ENCODE measurements at places on chromosomes 3 and 15.

DNA sequence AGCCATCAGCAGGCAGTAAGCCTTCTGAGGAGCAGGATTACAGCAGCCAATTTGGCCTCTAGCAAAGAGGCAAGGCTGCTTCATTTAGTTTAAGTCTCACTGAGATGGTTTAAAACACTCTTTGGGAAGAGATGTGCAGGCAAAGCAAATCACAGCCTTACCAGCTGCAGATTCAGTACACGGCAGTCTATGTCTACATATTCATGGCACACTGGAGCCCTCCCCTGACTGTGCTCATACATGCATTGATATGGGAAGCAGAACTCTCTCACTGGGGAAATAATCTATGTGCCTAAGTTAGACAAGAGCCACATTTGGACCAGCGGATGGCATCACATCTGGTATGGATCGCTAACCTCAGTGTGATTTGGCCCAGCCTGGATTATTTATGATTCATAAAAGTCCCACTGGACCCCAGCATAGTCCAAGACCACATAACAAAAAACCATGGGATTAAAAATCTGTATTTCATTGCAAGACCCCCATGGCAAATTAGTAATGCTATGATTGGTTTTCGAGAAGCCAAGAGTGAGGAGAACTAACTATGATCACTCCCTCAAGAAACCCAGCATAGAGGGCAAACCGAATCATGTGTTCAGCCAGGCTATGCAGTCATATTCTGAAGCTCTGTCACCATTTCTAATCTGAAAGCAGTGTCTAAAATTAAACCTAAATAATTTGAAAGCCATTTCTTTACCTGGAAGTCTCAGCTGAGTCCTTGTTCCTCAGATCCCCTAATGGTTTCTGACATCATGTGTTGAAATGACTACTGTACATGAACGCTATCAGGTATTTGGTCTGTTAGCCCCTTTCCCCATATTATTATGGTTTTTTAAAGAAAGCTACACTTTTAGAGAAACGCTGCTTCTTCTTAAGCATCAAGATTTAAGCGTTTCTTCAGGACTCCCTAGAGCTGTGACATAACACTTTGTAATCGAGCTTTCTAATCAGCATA is 1.2 kb downstream of the PRICKLE2 start:
- DNase-seq, result no peak

- DNase-seq, result no peak
Observed at GRCh38 chr3:126571078-126571477, 12.3 kb upstream of the C3orf22 start.

GRCh38 chr3:149407898-149408297 is 30.4 kb upstream of the TM4SF1 start:
- DNase-seq, result no peak

DNA sequence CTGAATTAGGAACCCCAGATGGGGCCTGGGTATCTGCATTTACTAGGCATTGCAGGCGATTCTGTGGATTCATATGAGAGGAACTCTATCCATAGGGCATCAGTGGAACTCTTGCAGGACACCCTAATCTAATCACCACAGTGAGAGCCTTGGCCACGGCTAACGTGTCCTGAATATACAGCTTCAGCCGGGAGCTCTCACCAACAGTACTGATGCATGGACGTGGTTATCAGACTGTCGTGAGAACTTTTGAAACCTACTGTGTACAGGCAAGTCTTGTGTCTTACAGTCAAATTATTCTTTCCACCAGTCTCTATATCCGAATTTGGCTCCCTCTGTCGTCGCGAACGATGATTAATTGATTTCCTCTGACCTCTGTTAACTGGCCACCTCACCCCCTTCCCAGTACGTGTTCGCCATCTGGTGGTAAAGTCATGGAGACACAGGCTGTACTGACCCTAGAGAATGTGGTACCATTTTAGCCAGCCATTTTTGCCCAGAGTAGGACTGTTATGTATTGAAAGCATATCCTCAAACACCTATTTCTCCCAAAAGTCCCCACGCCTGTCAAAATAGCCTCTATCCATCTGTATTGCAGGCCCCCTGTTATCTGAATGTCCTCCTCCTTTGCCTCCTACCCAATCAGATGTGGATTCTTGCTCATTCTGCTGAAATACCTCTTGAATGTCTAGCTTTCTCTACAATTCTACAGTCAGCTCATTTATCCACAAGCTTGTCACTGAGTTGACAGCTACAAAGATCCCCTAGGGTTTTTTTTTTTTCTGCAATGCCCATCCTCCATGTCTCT is 39.7 kb downstream of the GLDN start:
- DNase-seq, result no peak

DNA sequence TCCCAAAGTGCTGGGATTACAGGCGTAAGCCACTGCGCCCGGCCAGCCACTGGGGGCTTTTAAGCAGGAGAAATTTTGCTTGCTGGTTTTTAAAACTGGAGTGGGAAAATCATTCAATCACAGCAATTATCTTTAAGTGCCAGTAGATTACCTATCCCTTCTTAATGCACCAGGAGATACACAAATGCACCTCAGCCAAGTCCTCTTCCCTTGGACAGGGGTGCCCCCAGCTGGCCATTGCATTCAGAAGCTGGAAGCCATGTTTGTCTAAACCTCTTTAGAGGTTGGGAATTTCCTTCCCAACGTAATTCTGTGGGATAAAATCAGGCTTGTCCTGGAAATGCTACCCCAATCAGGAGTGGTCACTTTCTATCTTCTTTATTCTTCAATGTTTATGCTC is 26.6 kb downstream of the MIX23 start:
- no peak for DNase-seq

DNA sequence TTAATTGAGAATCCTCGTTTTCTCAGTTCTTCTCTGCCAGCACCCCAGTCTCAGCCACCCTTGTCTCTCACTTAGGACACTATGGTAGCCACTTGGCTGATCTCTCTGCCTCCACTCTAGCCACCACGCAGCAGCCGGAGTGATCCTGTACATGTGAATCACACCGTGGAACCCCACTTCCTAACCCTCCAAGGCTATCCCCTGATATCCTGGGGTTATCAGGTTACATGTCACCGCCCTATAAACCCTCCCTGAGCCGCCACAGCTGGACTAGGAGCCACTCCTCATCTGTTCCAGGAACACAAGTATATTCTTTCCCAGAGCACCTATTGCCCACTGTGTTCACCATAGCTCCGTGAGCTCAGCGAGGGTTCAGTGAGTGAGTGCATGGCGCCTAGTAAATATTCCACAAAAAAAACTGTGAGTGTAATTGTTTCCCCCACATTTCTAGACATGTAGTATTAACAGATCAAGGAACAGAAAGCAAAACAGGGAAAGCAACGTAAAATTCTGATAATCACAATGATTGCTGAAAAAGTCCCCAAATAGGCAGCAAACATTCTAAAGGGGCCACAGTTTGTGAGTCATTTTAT is 661 bp upstream of the PARP14 start:
- DNase-seq, result no peak

GRCh38 chr15:34584330-34584668 is 848 bp upstream of the GOLGA8B start:
- DNase-seq, result no peak

DNA sequence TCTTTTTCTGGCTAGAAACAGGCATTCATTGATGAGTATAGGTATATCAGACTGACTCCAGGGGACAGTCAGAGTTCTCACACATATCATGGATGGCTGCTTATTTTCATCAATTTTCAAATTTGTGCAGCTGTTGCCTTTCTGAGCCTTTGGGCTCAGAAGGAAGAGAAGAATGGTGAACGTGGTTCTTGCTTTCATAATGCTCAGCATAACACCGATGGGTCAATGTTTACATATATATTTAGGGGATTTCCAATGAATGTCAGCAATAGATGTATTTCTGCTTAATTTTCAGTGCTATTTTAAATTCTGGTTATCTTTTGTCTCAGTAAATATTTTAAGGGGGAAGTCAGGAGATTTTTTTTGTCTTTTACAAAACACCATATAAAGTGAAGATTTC is 581.4 kb upstream of the DPPA4 start:
- DNase-seq, result no peak

GRCh38 chr15:43808960-43809678 is 8.7 kb downstream of the HYPK start:
- no peak for DNase-seq

DNA sequence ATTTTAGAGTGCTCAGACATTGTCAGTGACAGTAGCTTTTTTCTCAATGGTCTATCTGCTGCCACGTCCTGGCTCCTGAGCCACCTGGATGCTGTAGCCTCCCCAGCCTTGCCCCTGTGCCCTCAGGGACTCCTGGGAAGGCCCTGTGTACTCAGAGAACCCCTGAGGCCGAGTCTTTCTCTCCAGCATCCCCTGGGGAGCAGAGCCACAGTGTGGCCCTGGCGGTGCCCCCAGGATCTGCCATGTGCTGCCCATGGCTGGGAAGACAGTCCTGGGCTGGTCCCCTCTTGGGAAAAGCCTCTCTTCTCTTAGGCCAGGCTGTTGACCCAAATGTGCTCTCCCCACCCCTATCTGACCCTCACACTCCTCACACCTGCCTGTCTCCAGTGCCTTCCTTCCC is 5.0 kb downstream of the MYD88 start:
- no peak for DNase-seq

GRCh38 chr15:62647202-62647842 is 395.2 kb upstream of the TPM1 start:
- DNase-seq, result no peak

- no peak for DNase-seq
Observed at GRCh38 chr3:45227946-45228345, 1.9 kb upstream of the TMEM158 start.

DNA sequence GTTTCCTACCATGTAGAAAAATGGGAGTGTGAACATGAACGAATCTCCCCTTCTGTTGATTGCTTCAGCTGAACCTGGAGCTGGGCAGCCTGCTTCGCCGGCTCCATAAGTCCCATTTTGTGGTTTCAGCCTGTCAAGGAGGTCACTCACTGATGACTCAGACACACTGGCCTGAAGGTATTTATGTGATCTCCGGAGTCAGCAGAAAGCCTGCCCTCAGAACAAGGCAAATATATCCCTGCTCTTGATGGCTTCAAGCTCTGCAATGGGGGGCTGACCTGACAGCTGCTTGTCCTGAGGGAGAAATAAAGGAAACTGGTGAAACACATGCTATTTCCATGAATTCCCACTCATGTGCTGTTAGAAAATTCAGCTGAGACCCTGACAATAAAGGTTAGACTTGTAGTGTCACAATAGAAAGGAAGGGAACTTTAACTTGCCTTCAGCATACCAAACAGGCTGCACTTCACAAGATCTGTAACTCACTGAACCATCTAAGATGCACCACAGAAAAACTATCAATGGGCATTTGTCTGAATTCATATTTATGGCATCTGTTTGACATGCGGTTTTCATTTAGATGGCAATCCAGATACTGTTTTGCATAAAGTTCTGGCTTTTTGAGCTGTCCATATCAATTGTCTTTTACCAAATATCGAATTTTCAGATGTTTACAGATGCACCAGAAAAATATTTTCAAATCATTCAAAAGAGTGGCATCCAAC is 282.0 kb upstream of the VEPH1 start:
- DNase-seq, result no peak

DNA sequence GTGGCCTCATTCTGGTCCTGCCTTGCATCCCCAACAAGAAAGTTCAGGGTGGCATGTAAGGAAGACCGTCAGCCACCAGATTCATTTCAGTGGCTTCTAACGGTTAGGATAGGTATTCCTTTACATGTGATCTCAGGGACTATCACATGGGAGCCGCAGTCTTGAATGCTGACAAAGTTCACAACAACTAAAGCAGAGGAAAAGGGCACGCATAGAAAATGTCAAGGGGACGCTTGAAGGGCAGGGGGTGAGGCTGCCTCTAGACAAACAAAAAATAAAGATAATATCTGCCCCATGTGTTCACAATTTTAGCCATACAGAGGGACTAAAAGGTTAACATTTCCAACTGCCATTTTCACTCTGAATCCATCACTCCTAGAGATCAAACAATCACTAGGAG is 31.9 kb upstream of the ARL8B start:
- DNase-seq, result no peak

GRCh38 chr3:40505599-40506462 is at the start of gene ZNF620:
TSS of gene ZNF620 (plus strand) at chr3:40506039. CDS start at chr3:40506353, 314 bp downstream.
- DNase-seq, result peak; percentile 25

GRCh38 chr15:40244961-40245523 is 6.2 kb downstream of the PAK6 start:
- no peak for DNase-seq

DNA sequence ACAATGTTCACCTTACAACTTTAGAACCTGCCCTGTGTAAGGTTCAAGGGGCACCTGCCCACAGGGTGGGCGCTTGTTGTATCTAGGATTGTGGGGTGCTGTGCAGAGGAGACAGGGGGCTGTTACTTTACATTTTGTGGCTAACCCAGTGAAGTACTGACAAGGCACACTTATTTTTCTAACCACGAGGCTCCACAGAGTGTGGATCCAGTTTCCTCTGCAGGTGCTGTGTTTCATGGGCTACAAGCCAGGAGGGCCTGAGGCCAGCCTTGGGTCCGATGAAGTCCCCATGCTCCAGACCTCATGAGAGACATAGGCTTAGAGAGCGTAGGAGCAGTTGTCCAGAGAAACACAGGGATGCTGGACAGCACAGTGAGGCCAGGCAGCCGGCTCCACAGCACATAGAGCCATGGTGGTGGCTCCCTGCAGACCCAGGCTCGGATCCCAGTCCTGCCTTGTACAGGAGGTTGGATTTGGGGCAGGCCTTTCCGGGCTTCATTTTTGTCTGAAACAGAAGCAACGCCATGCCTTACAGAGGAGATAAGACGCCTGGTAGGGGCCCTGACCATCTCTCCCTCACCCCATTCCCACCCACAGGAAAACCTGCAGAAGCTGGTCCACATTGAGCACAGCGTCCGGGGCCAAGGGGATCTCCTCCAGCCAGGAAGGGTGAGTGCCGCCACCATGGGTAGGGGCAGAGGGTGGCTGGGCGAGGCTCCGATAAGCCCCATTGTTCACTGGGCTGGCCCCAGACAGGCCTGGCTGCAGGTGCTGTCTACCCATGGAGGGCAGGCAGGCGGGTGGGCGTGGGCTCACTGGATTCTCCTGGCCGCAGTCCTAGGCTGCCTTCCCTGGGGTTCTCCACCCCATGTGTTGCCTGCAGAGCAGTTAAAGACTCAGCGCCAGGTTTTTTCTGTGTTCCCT is 40.1 kb upstream of the NR2C2 start:
- no peak for DNase-seq

- DNase-seq, result no peak
Observed at GRCh38 chr3:98014268-98014585, 20.9 kb downstream of the GABRR3 start.

- DNase-seq, result no peak
Observed at GRCh38 chr15:29773816-29774215, 48.5 kb downstream of the TJP1 start.

DNA sequence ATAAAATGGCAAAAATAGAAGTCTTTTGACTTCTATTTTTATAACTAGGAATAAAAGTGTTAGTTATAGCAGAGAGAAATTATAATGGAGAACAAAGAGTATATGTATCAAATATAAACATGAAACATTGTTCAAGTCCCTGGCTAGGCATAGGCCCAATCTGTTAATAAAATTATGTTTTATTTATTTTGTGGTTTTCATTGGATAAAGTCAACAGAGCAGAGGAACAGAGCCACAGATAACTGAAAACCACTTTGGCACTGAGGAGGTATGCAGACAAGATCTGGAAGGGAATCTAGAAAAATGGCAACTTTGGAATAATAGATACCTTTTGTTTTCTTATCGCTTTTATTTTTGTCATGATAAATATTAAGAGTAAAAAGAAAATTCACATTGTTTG is 50.4 kb upstream of the ICE2 start:
- no peak for DNase-seq

GRCh38 chr15:69713726-69714559 is 261.3 kb downstream of the RPLP1 start:
- DNase-seq, result peak; percentile 38

GRCh38 chr15:101090428-101090790 is 161.4 kb downstream of the CHSY1 start:
- DNase-seq, result no peak

- no peak for DNase-seq
Observed at GRCh38 chr3:102194001-102194400, 240.8 kb upstream of the ZPLD1 start.
